ENCODE measurements at places on chromosomes 1 and 21.

DNA sequence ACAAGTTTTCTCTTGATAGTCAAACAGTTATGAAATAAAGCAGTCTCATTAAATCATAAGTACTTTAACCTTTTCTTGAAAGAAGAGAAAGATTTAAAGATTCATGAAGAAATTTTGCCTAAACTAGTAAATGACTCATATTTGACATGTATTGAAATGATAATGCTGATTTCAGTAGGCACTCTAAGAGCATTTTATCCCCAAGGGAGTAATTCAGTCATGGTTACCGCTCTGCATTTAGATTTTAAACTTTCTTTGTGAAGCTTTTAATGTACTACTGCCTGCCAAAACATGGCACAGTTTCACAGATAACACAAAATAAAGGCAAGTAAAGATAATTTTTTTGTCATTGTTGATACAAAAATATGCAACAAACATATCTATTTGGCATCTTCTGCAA is 6.8 kb downstream of the USH2A start:
- no peak for DNase-seq

DNA sequence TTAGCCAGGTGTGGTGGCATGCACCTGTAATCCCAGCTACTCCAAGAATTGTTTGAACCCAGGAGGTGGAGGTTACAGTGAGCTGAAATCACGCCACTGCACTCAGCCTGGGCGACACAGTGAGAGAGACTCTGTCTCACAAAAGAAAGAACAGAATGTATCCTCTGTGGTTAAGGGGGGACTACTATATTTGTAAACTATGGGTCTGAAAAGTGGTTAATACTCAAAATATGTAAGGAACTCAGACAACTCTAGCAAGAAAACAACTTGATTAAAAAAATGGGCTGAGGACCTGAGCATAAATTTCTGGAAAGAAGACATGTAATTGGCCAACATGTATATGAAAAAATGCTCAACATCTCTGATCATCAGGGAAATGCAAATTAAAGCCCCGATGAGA is 11.2 kb downstream of the FNBP1L start:
- no peak for DNase-seq

DNA sequence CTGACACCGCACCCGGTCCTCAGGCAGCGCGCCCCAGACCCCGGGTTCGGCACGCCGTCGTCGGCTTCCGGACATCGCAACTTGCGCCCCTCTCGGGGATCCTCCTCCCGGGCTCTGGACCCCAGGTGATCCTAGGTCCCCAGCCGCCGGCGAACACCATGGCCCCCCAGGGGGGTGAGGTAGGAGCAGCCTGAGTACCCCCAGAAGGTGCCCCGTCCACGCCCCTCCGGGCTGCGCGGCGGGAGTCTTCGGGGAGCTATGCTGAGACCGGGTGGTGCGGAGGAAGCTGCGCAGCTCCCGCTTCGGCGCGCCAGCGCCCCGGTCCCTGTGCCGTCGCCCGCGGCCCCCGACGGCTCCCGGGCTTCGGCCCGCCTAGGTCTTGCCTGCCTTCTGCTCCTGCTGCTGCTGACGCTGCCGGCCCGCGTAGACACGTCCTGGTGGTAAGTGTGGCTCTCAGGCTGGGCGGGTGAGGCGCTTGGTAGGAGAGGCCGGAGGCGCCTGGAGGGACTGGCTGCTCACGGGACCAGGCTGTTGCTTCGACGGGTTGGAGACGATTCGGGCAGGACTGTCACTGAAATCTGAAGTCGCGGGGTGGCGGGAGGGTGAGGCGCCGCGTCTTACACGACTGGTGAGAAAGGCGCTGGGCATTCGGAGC is 367 bp downstream of the WNT2B start:
- DNase-seq = no peak

DNA sequence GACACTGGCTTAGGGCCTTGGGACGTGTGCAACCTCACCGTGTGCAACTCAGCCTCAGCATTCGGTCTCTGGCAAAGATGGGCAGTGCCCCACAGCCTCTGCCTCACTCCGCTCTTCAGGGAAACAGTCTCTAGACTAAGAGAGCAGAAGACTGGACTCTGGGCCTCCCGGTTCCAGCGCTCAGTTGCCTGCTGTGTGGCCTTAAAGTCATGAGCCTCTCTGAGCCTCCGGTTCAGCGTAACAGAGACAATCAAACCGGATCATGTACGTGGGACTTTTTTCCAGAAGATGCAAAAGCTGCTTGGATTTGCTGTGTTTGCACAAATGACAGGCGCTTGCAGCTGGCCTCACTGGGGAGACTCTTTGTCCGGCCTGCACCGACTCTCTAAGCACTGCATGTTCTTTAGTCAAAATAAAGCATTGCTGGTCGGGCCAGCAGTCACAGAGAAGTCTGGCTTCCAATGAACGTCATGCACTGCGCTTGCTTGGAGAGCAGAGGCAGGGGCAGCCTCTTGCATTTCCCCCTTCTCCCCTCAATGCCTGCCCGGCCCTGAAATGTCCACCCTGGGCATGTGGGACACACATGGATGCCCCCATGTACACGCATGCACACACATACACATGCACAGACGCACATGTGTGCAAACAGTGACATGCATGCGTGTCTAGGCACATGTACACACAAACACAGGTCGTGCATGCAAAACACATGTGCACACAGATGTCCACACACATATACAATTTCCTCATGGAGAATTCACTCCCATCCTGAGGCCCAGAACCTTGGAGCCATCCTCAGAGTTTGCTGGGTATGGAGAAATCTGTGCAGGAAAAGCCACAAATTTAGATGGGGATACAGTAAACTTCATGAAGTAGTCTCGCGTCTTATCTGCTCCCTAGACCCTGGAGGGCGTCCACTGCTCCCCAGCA is 152.4 kb downstream of the PRDM16 start:
- DNase-seq = no peak

DNA sequence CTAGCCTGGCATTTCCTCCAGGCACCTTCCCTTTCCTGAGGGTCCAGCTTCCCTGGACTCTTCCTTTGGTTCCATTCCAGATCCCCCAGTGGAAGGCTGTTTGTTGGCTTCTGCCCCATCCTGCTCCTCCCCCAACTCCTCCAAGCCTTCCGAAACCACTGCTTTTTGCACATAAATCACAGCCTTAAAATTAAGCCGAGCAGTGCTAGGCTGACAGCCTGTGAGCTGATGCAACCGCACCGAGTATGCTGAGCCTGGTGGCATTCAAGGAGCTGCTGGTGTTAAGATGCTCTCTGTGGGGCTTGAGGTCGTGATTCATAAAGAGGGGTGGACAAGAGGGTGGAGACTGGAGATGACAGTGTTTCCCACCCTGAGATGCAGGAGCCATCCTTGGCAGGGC is 266.6 kb upstream of the C1orf174 start:
- DNase-seq = no peak

DNA sequence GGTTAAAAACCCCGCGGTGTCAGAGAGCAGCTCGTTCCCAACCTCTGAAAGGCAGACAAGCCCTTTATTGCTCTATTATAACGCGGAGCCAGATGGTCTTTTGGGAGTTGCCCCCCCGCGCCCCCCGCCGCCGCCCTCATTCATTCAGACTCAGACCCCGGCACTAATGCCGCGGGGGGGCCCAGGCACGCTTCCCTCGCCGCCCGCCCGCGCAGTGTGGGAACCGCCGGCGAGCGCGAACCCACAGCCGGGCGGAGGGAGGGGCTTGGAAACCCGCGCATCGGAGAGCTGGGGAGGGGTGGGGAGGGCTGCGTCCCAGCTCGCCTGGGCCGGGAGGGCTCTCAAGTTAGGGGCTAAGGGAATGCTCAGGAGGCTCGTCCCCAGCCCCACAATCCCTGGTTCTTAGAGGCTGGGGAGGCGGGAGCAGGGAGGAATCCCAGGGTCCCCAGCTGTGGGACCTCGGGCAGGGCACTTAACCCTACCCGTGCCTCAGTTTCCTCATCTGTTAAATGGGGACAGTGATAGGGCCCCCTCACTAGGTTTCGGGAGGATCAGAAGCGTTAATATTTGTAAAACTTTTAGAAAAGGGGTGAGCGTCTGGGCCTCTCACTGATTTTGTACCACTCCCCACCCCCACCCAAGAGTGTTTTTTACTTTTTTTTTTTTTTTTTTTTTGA is 10.9 kb upstream of the HES5 start:
- DNase-seq = no peak

DNA sequence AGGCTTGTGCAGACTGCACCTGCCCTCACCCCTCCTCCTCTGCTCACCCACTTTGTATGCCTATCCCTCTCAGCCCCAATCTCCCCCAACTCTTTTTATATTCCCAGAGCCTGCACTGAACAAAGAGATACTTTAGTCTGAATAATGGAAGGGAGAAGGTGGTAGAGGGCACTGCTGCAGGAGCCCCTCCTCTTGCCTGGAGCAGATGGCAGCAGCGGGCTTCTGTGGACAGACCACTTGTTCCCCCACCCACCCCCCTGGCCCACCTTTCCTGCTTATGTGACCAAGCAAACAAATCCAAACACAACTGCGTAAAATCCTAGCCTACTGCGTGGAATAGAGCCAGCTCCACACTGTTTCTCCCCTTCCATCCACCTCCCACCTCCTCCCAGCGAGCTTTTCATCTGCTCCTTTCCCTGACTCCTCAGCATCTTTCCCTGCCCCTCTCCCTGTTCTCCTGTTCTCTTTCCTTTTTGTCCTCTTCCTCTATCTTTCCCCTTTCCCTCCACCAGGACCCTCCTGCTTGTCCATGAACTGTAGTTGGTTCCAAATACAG is 27.5 kb downstream of the RGS8 start:
- no peak for DNase-seq

- DNase-seq = peak; percentile 35
These were observed 19.0 kb upstream of the RNF11 start for GRCh38 chr1:51217101-51217500.

DNA sequence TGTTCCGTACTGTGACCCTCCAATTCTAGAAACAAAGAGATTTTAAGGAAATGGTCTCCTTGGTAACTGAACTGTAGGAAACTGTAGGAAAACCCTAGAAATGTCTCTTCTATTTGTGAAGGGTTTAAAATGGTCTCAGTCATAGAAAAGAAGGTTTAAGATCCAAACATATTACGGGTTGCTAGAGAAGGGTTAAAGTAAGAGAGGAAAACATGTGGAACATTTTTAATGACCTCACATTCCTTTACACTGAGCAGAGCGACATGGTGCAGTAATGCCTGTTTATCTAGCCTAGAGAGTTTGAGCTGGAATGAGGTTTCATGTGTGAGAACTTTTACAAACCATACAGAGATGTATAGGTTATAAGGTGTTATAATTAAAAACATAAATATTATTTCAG is 36.9 kb upstream of the C1orf105 start:
- no peak for DNase-seq

- DNase-seq = no peak
These were observed 77.8 kb upstream of the KAZN start for GRCh38 chr1:14520514-14521163.

GRCh38 chr1:32431736-32432400 is 33.0 kb upstream of the ZBTB8B start:
- no peak for DNase-seq

DNA sequence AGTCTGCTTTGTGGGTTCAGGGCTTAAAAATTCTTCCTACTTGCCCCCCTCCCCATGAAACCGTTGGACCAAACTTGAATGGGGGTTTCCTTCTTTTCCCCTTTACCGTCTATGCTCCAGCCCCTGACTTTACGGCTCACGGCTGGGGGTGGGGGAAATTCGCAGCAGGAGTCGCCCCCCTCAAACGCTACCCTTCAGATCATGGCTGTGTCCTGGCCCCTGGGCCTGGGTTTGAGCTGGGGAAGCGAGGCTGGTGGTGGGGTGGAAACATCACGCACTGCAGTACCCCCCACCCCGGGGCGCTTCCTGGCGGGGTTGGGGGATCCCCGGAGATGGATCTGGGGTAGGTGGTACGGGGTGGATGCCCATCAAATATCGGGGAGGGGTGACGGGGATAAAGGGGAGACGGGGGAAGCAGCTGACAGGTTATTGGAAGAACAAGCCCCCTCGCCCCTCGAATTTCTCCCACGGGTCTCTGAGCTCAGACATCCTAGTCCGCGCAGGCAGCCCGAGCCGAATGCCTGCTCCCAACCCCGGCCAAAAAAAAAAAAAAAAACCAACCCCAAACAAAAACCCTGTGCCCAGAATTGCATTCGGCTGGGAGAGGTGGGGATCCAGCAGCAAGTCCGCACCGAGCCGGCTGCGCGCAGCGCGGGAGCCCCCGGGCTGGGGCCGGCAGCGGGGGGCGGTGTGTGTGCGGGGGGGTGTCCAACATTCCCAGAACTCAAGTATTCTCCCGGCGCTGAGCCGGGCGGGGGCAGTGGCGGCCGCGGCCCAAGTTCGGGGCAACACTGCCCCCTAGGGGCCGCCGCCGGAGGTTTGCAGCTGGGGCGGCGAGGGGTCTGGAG is 59.0 kb upstream of the ACOT11 start:
- DNase-seq = peak; percentile 58

DNA sequence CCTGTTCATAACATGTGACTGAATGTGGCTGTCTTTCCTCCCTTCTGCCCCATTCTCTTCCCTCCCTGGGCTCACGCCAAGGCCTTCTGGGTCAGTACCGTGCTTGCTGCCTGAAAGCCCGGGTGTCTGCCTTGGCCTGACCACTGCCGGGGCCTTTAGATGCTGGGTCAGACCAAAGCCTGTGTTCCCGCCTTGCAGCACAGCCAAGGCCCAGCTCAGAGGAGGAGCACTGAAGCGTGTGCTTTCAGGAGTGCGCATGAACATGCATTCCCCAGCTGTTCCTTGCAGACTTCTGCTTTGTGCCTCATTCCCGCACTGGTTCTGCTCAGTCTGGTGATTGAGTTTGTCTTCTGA is 27.0 kb upstream of the SARS1 start:
- DNase-seq = no peak

DNA sequence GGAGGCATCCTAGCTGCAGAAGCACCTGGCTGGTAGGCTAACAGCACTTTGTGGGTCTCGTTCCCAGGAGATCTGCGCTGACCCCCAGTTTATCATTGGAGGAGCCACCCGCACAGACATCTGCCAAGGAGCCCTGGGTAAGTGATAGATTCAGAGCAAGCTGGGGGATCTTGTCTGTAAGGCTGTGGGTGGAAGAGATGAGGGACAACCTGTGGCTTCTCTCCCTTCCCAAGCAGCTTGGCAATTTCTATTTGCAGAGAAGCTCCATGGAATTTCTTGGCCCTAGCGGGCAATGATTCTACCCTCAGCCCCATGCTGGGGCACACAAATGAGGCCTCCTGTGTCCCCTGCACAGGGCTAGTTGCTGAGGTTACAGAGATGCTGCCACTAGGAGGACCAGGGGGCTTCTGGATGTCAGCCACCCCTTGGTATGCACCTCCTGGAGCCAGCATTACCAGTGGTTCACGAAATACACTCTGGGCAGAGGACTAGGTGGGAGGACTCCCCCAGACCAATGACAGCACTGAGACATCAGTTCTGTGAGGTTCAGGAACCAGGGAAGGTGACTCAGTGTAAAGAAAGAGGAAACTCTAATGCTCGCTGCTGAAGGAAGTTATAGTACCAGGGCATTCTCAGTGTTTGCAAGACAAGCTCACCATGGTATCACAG is 5.5 kb downstream of the CAPN2 start:
- DNase-seq = no peak

Data from HepG2 (cell line).